ENCODE measurements at places on chromosomes 1 and 21.

DNA sequence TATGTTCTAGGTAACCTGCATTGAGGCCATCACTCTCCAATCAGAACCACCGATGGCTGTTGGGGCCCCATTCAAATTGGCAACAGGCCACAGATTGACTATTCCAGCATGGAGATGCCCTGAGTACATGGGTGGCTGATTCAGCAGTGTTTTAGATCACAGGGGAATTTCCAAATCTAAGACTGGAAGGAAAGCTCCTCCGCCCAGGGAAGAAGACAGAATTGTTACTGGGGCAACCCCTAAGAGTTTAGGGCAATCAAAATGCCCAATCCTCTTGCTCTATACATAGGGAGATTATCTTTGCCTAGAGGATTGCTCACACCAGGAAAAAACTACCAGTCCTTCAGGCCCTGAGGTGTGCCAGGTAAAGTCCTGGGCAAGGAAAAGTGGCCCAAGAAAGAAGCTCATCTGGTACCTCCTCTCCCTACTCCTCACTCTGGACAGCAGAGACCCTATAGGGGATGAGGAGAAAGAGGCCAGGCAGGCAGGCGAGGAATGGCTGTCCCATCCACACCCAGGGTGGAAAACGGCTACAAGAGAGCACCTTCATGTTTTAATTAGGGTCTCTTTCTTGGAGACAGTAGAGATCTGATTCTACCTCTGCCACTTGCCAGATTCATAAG is 5.8 kb downstream of the S100A8 start:
- DNase-seq = no peak

GRCh38 chr1:95168761-95169351 is 51.7 kb downstream of the TLCD4 start:
- DNase-seq = no peak

- no peak for DNase-seq
Measured at GRCh38 chr1:228544021-228544850, 57.1 kb downstream of the RNF187 start.

- DNase-seq = no peak
Measured at GRCh38 chr21:38234395-38235142, 22.2 kb upstream of the KCNJ15 start.

GRCh38 chr1:36174713-36175112 is 18.8 kb downstream of the MAP7D1 start:
- no peak for DNase-seq

DNA sequence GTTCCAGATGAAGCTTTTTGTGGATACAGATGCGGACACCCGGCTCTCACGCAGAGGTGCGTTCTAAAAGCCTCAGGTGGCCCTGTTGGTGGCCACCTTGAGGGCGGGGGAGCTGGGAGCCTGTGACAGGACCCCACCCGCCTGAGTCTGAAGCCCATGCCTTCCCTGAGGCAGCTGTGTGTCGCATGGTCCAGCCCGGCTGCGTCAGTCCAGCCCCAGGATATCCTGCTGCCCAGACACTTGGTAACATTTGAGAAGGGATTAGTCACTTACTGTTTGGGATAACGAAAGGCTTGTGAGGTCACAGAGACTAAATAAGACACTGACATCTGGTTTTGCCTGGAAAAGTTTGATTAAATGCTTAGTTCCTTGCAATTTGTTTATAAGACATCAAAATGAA is 68.9 kb downstream of the UCK2 start:
- no peak for DNase-seq

- DNase-seq = no peak
Measured at GRCh38 chr1:18953731-18954231, 2.7 kb downstream of the IFFO2 start.
